CD4-positive, alpha-beta T cell treated with Interleukin-2 at 100 ng/mL for 4 hours (primary cell): ENCODE measurements at places on chromosomes 6 and 20.

DNA sequence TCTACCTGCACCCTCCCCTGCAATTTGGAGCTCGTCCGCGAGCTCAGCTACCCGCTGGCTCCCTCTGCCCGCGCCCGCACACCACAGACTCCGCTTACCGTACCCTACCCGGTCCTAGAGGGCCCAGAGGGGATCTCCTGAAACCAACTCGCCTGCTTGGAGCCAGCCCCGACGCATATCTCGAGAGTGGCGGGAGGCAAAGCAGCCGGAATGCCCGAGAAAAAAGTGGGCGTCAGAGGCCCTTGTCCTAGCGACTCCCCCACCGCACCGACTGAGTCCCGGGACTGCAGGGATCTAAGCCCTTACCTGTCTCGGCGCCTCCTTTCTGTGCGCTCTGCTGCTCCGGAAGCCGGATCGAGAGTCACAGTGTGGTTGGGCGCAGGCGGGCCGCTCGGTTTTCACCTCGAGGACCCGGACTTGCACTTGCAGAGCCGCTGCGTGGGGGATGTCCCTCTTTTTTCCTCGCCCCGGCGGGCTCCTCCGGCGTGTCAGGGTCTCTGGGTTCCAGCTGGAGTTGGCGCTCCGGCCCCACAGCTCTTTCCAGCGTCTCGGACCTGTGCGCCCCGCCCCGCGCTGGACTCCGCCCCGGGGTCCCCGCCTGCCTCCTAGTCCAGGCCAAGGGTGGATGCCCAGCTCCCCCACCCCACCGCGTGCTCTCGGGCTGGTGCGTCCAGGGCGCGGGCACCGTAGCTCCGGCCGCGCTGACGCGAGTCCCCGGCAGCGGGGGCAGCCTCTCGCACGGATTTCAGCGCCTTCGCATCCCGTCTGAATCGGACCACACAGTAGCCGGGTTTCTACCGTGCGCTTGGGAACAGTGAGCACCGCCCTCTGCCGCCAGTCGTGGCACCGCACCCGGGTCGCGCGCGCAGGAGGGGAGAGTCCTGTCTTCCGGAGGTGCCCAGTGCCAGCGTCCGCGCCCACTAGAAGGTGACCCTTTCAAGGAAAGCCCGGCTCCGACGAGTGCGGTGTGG, at the start of gene PROKR2:
TSS of gene PROKR2 (minus strand) at position 767 of the 971 bp plus-strand sequence. CDS start 2,585 bp downstream, outside the sequence.
- no peak for DNase-seq

DNA sequence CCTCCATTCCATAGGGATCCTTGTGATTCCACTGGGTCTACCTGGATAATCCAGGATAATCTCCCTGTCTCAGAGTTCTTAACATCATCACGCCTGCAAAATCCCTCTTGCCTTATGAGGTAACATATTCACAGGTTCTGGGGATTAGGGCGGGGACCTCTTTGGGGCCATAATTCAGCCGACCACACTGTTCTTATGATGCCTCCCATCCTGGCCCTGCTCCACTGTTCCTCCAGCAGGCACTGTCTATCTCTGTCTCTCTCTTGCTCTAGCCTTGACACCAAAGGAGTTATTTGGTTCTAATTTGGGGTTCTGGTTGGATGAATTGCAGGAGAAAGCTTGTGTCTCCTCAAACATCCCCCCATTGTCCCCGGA, 168.1 kb downstream of the NFATC2 start:
- no peak for DNase-seq

GRCh38 chr6:44264154-44265006, 971 bp downstream of the NFKBIE start:
- peak; percentile 41 for DNase-seq

GRCh38 chr6:127606131-127606562, 29.2 kb downstream of the C6orf58 start:
- DNase-seq, result no peak

- no peak for DNase-seq
These were observed 262.0 kb downstream of the CD83 start for GRCh38 chr6:14379568-14379967.

- no peak for DNase-seq
These were observed 184.5 kb upstream of the MARCKS start for GRCh38 chr6:113672491-113673149.
